ENCODE measurements at places on chromosomes 13 and 19.

DNA sequence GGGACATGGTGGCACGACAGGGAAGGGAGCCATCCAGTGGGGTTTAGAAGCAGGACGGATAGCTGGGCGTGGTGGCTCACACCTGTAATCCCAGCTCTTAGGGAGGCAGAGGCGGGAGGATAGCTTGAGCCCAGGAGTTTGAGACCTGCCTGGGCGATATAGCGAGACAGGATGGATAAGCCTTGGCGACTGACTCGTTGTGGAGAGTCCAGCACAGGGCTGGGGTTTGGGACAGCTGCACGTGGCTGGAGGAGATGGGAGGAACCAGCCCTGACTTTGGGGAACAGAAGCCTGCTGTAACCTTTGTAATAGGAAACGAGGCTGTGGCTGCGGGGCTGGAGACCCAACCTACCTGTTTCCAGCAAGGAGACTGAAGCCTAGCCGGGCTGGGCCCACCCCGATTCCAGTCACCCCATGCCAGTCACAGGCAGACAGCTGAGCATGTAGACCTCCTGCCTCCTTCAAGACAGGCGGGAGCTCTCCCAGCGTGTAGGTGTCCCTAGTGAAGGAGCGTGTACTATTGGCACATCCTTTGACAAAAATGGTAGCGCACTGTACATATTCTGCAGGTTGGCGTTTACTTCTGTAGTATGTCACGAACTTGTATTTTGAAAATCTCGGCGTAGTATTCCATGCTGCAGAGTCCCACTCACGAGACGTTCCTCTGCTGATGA, 8.0 kb downstream of the LENG1 start:
- DNase-seq, result no peak

DNA sequence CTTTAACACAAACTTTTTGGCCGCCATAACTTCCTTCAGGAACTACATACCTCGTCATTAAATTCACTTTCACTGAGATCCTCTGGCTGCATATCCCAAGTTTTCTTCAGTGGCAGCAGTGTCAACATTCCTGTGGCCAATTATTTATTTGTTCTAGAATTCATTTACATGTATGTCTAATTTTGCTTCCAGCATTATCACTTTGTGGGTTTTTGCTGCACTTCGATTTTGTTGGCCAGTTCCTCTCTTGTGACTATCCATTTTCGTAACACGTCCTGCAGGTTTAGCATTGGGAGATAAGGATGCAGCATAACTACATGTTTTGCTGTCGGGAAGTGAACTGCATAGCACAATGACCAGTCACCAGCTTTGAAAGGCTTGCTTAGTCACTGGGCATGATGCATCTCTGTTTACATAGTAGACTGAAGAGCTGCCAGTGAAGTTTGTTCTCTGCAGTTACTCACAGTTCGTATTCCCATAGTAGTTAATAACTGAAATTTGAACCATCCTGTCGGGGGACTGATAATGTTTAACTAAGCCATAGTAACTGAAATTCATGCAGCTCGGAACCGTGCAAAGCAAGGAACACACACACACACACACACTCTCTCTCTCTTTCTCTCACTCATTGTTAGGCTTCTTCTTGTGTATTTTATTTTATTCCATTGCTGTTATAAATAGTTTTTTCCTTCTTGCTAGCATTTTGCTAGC, 28.3 kb downstream of the ZNF507 start:
- no peak for DNase-seq

DNA sequence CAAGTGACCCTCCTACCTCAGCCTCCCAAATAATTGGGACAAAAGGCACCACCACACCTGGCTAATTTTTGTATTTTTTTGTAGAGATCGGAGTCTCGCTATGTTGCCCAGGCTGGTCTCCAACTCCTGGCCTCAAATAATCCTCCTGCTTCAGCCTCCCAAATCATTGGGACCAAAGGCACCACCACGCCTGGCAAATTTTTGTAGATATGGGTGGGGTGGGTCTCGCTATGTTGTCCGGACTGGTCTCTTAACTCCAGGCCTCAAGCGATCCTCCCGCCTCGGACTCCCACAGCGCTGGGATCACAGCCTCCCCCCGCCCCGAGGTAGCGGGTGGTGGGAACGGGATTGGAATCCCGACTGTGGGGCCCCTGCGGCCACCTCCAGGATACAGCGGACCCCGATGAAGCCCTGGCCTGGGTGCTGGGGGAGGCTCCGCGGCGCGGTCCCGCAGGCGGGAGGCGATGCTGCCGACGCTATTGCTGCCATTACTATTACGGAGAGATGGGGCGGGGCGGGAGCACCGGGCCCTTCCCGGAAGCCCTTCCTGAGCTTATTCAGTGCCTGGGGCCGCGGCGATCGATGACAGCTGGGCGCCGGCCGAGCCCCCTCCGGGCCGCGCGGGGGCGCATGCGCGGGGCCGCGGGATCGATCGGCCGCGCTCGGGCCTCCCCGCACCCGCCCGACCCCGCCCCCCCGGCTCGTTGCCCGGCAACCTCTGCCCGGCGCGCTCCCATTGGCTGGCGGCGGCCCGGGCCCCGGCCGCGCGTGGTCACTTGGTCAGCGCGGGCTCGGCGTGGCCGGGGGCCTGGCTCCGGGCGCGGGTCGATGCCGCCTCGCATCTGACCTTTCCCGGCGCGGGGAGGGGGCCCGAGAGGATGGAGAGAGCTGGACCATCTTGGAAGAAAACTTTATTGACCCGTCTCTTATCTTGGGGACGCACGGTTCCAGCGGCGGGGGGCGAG, 27.9 kb upstream of the ONECUT3 start:
- DNase-seq, result no peak

DNA sequence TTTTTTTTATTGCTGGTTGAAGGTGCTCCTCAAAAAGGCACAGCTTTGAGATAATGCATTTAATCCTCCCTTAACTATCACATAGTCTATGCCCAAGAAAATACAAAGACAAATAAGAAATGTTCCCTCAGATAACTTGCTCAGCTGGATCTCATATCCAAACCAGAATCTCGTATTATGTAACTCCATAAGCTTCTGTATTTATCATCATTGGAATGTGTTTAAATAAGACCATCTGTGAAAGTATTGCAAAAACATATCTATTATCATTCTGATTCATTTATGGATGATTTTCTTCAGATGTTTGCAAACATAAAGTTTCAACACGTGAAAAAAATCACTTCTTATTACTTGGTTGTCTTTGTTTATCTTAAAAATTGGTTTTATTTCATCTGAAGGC, 190.9 kb downstream of the IRS2 start:
- no peak for DNase-seq

DNA sequence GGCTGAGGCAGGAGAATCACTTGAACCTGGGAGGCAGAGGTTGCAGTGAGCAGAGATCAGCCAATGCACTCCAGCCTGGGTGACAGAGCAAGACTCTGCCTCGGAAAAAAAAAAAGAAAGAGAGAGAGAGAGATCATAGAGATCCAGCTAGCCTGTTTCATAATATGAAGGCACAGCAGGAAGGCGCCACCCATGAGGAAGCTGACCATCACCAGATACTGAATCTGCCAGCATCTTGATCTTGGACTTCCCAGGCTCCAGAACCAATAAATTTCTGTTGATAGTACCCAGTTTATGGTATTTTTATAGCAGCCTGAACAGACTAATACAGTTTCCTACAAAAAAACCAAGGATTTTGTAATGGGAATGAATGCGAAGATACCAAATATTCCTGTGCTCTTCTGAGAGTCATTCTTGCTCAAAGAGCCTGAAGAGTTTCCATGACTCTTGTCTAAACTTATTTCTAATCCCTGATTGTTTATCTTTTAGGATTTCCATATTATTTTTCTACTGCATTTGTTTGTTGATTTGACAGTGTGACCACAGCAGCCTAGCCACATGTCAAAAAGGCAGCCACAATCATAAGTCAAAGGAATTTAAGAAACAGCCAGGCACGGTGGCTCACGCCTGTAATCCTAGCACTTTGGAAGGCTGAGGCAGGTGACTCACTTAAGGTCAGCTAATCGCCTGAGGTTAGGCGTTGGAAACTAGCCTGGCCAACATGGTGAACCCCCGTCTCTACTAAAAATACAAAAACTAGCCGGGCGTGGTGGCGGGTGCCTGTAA, 37.7 kb upstream of the PDCD5 start:
- no peak for DNase-seq

DNA sequence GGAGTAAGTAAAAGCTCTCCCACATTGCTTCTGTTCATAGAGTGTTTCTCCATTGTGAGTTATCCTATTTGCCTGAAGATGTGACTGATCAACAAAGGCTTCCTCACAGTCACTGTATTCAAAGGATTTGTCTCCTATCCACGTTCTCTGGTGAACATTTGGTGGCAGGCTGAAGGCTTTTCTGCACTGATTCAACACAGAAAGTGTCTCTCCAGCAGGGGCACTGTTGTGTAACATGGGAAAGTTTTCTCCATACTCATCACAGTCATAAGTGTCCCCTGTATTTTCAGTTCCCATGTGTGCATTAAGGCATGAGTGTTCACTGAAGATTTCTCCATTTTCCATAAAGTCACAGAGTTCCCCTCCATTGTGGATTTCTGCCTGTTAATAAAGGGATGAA, 17.6 kb downstream of the ZNF121 start:
- DNase-seq, result no peak

DNA sequence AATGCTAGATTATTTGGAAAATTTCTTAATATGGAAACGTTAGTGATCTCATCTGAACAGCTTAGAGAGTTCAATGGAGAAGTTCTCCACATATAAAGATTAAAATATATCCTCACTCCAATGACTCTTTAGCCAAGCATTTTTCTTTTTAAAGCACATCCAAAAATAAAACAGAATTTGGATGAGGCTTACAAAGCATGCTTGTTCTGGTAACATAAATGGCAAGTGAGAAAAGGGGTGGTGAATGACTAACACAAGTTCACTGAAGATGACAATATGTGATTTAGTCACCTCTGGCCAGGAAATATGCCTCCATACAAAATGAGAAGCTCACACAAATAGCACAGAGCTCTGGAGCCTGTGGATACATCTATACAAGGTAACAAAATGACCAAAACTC, 253.0 kb downstream of the PCDH20 start:
- no peak for DNase-seq

GRCh38 chr13:27141746-27142145, 29.9 kb downstream of the USP12 start:
- DNase-seq, result no peak

DNA sequence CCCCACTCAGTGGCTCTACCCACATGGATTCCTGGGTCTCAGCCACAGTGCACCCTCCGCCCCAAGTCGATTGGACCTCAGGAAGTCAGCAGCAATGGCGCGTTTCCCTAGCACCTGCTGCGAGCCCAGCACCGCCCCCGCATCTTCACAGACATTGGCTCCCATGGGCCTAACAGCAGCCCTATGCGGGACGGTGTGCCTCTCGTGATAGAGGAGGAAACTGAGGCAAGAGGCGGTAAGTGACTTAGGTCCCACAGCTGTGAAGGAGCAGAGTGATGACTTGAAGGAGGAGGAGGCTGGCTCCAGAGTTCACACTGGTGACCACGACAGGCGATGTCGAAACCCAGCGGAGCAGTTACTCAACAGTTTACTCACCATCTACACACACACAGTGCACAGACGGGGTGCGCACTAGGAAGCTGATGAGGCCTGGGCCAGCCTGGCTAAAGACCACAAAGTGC, 104.5 kb upstream of the SOX1 start:
- no peak for DNase-seq

GRCh38 chr19:10617409-10618121, 7.8 kb upstream of the SLC44A2 start:
- DNase-seq, result no peak

- DNase-seq, result no peak
Measured at GRCh38 chr19:15892012-15892411, 5.9 kb downstream of the CYP4F2 start.

- DNase-seq, result no peak
Measured at GRCh38 chr13:46031581-46032263, 20.8 kb downstream of the ZC3H13 start.

DNA sequence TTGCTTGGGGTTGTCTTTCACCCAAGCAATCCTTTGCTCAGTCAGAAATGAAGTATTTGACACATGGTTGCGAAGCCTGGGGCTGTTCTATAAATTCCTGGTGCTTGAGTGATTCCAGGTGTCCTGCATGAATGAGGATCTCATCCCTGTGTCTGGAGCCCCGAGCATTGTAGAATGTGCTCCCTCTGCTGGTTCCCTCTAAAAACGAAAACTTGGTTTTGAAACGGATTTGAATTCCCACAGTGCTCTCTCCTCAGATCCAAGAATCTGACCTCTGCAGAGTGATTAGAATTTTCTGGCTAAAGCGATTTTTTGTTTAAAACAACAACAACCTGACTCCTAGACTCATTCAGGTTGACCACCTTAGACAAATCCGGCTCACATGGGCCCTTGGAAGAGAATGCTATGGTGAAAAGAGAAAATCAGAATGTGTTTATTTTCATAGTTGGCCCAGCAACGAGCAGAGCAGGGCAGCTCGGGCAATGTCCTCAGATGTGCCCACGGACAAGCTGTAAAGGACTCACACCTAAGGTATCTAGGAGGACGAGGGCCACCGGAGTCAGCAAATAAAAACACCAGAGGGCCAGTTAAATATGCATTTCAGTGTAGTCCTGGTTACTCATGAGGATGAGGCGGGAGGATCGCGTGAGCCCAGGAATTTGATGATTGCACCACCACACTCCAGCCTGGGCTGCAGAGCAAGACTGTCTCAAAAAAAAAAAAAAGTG, 8.7 kb upstream of the ATP12A start:
- peak; percentile 40 for DNase-seq

GRCh38 chr19:41445575-41445974, 2.6 kb downstream of the ERICH4 start:
- DNase-seq, result no peak

- no peak for DNase-seq
Measured at GRCh38 chr13:43760257-43760656, 26.5 kb downstream of the ENOX1 start.

DNA sequence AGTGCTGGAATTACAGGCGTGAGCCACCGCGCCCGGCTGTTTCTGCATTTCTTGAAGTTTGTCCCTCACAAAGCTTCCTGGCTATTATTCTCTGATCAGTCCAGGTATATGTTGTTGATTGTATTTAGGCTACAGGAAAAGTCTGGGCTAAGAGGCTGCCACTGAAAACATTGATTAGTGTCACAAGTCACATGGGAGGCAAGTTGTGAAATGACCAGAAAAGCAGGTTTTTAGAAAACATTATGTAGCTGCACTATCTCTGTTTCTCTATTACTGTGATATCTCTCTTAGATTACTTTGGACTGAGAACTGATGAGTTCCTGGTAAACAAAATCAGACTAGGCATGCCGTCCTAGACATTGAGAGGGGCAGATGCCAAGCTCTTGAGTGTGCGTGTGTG, 16.0 kb upstream of the ZDHHC20 start:
- DNase-seq, result no peak

- no peak for DNase-seq
Measured at GRCh38 chr19:33403221-33403972, 29.9 kb downstream of the CEBPG start.

GRCh38 chr19:40889366-40889765, 7.3 kb upstream of the CYP2A7 start:
- DNase-seq, result no peak

- no peak for DNase-seq
Measured at GRCh38 chr19:58328999-58329398, 2.2 kb downstream of the ZSCAN22 start.

Measured in forelimb muscle (tissue), 1 donor.